ENCODE measurements at places on chromosomes 12 and 14.
A peak's percentile ranks its signal among the peaks of the same experiment; 100 is the strongest.

DNA sequence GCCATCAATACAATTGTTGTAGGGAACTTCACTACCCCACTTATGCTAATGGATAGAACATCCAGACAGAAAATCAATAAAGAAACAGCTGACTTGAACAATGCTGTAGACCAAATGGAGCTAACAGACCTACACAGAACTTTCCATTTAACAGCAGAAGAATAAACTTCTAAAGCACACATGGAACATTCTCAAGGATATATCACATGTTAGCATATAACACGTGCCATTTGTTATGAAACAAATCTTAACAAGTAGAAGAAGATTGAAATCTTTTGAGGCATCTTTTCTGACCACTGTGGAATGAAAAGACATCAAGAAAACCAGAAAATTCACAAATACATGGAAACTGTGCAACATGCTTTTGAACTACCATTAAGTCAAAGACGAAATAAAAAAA is 62.5 kb upstream of the RNU6-8 start:
- DNase-seq, result no peak

GRCh38 chr12:2636741-2637340 is 157.9 kb upstream of the FKBP4 start:
- DNase-seq, result no peak

- no peak for DNase-seq
Observed at GRCh38 chr12:80406253-80406652, 37.8 kb upstream of the PTPRQ start.

- DNase-seq, result no peak
Observed at GRCh38 chr14:85057221-85057620, 472.7 kb upstream of the FLRT2 start.

DNA sequence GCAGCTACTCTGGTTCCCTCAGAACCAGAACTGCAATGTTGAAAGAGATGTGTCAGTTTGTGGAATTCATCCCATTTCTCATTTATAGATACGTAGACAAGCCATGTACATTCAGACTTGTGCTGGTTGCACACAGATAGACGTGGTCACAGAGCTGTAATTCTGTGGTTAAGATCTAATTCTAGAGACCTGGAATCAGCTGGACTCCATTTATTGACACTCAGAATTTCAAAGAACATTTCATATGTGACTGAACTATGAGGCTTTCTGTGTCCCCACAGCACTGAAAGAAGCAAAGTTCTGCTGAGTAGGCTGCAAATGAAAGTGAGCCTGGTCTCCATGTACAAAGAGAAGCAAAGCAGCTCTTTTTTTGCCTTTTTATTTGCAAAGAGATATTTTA is 220.2 kb upstream of the NAV3 start:
- no peak for DNase-seq

- DNase-seq, result no peak
Observed at GRCh38 chr12:80017261-80017870, 82.0 kb upstream of the OTOGL start.

- no peak for DNase-seq
Observed at GRCh38 chr12:28699029-28699428, 450.0 kb upstream of the FAR2 start.

GRCh38 chr12:95487024-95487423 is 13.1 kb downstream of the METAP2 start:
- DNase-seq, result no peak

GRCh38 chr12:70543444-70543843 is 93.8 kb downstream of the PTPRB start:
- no peak for DNase-seq

DNA sequence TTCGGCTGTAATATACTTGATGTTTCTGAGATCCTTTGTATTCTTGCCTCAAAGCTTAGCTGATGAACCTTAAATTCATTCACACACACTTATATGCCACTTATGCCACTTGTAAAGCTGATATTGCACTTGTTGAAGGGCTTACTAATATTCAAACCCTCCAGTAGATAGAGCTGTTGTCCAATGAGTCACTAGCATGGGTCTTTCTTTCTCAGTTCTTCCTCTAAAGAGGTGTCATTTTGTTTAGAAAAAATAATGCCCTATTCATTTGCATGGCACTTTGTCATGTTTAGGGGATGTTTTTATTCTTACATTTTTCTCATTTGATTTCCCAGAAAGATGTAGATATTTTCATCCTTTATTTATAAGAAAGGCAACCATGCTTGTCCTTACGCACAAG is 56.4 kb downstream of the MON2 start:
- no peak for DNase-seq

DNA sequence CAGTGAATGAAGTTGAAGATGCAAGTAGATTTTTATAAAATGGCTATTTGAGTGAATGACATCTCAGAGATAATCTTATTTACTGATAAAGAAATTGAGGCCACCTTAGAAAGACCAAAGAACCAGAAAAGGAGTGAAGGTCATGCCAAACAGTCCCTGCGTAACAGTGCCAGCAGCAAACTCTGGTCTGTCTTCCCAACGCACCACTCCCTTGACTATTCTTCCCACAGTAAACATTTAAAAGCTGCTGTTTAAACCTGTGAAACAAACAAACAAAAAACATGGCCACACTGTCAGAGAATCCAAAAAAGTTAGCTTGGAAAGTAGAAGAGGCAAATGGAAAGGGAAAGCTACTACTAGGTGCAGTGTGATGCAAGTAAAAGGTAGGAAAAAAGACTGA is 1.5 kb upstream of the PRPF39 start:
- DNase-seq, result no peak

- no peak for DNase-seq
Observed at GRCh38 chr12:84919271-84919670, 6.7 kb upstream of the SLC6A15 start.

- DNase-seq, result no peak
Observed at GRCh38 chr12:91958816-91959215, 186.8 kb downstream of the BTG1 start.

DNA sequence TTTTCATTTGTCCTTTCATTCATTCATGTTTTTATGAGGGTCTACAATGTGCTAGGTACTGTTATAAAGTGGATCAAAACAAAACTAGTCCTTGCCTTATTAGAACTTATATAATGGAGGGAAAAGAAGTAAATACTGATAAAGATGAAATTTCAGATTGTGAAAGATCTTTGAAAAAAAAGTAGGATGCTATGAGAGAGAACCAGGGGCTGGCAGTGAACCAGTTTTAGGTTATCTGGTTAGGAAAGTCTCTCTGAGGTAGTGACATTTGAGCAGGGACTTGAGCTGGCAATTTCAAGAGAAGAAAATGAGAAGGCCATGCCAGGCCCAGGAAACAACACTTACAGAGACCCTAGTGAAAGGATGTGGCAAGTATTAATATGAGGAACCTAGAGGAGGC is 57.3 kb upstream of the E2F7 start:
- no peak for DNase-seq

GRCh38 chr14:106681568-106681967 is 1155.2 kb downstream of the TMEM121 start:
- DNase-seq, result no peak

- no peak for DNase-seq
Observed at GRCh38 chr14:64591809-64592208, 42.0 kb downstream of the PPP1R36 start.

GRCh38 chr14:53109105-53110041 is 43.8 kb downstream of the DDHD1 start:
- DNase-seq, result no peak

DNA sequence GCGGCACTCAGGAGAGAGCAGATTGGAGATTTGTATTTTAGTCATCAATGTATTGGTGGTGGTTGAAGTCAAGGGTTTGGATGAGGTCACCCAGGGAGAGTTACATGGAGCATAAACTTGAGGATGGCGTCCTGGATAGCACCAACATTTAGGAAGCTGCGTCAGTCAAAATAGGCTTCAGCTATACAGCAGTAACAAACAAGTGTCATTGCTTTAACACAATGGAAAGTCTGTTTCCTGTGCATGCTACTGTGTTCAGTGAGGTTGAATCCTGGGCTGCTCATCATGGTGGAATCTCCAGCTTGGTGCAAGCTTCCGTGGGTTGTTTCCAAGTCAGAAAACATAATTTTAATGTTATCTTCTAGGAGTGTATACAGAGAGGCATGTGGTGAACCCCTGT is 180.4 kb downstream of the CFAP54 start:
- no peak for DNase-seq

- no peak for DNase-seq
Observed at GRCh38 chr12:52615208-52615868, 3.0 kb downstream of the KRT73 start.

DNA sequence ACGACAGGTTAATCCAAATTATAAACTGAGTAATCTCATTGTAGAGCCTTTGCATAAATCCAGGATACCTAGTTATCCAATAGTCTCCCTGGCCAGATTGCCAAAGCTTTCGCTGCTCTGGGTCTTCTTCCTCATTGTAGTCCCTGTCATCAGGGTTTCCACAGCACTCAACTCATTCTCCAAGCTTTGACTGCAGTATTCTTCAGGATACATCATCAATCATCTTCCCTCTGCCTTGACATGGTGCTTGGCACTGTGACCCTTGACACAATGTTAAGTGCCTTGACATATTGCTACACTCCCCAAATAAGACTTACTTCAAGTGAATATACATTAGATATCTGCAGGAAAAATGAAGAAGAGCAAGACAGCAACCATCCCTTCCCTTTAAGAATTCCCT is 60.1 kb upstream of the RESF1 start:
- no peak for DNase-seq

- no peak for DNase-seq
Observed at GRCh38 chr14:54642801-54643695, 76.1 kb downstream of the SAMD4A start.

DNA sequence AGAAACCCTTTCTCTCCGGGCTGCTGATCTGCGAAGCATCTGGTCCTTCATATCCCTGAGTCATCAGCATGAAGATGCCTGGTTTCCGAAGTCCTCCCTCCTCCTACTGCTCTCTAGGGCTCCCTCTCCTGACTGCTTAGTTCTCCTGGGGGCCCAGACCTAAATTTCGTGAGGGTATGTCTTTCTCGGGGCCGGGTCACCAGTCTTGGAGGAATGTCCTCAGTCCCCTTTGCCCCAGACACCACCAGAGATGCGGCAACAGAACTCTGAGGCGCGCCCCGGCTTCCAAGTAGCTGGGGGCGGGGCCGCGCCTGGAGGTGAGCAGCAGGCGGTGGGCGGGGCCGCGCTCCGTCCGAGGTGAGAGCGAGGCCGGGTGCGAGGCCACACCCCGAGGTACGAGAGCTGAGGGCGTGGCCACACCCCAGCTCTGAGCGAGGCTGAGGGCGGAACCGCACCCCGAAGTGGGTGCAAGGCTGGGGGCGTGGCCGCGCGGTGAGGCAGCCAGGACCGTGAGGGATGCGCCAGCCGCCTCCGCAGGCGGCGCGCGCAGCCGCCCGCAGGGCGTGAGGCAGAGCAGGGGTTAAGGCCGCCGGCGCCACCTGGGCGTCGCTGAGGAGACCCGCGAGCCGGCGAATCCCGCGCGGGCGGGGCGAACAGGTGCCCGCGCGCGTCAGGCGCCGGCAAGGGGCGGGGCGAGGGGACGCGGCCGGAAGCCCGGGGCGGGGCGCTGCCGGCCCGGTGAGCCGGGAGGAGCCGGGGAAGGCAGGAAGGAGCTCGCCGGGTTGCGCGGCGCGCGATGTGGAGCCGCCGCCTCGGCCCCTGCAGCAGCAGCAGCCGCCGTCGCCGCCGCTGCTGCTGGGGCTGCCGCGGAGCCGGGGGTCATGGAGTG is at the start of gene BICDL1:
Gene BICDL1 (plus strand): TSS at position 765 of the 889 bp plus-strand sequence. CDS start 633 bp downstream, outside the sequence.
- DNase-seq, result peak; percentile 93

DNA sequence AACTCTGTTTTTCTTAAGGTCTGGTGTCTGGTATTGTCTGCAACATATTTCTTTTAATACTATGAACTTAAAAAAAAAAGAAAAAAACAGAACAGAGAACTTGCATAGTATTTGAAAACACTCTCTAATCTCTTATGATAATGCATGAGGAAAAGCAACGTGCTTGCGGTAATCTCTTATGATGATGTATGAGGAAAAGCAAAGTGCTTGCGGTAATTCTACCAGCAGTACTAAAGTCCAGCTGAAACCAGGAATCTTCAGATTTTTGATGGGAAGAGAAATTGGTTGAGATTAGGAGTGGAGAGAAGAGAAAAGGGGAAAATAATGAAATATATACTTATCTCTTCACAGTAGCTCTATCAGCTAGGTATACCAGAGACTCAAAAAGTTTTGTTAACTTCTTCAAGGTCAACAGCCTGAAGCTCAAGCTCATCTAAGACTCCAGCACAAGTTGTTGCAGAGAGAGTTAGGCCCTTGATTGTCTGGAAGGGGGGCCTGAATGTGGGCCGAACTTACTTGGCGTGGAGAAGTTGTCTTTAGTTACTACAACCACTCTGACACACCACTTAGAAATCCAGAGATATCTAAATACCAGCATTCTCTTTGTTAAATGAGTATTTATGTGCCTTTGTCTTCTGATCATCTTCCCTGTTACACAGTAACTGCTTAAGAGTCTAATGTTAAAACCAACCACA is 240.4 kb downstream of the PRKD1 start:
- DNase-seq, result no peak

GRCh38 chr12:90679674-90680073 is 275.3 kb downstream of the CCER1 start:
- no peak for DNase-seq

DNA sequence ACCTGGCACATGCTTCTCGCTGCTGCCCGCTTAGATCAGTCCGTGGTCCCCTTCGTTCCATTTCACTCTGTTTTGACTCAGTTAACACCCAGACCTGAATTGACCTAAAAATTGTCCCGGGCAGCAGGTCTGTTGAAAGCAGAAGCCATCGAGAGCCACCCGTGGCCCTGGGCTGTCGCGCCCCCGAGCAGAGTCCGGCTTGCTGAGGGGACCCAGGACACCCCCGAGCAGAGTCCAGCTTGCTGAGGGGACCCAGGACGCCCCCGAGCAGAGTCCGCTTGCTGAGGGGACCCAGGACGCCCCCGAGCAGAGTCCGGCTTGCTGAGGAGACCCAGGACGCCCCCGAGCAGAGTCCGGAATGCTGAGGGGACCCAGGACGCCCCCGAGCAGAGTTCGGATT is 50.2 kb upstream of the GALNT9 start:
- no peak for DNase-seq

- DNase-seq, result no peak
Observed at GRCh38 chr14:78631551-78631950, 461.4 kb downstream of the NRXN3 start.

DNA sequence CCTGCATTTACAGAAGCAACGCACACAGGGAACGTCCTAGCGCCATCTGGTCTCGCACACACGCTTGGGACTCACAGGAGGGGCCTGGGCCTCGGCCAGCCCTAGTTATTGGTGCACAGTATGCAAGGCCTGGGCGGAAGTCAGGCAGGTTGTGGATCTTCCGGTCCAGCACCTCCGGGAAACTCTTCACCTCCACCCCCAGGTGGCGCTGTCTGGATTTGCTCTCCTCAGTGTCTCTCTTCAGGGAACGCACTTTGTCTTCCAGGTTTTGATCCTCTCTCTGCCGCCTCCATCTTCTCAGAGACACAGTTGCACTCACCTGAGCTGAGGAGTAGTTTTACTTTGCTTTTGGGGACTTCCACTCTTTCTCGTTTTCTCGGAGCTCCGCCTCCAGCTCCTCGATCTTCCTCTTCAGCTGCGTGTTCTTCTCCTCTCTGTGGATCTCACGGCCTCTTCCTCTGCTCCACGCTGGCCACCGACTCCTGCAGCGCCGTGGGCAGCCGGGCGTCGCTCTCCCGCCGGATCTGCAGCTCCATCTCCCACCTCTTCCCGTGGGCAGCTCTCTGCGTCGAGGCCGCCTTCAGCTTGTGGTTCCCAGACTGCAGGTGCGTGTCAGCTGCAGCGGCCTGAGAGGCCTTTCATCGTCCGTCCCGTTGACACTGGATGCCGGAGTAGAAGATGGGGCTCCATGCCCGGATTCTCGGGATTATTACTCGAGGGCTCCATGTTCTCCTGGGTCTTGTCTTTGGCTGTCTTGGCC is 933.8 kb downstream of the TMEM121 start:
- no peak for DNase-seq

GRCh38 chr14:55383541-55384140 is 28.0 kb downstream of the ATG14 start:
- no peak for DNase-seq

- no peak for DNase-seq
Observed at GRCh38 chr12:41980390-41980789, 164.3 kb downstream of the GXYLT1 start.

All from iPS DF 6.9 (cell line).